Choroid plexus epithelial cell (primary cell): ENCODE measurements at places on chromosomes 12 and 14.

- no peak for DNase-seq
Measured at GRCh38 chr12:96571101-96571862, 81.9 kb downstream of the CFAP54 start.

DNA sequence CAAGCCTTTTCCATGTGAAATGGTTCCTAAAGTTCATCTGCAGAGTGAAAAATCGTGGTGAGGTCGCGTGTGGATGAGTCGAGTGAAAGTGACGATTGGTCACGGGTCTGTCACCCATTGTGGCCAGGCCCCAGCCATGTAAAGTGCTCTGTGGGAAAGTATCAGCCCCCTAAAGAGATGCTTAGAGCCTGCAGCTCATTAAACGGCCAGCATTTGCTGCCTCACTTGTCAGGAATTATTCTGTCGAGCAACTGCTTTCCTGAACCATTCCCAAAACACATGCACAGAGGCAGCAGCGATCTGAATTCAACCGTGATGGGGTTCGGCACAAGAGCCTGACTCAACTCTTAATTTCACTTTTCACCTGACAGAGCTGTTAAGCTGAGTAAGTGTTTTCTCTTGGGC, 16.0 kb downstream of the DBX2 start:
- no peak for DNase-seq

DNA sequence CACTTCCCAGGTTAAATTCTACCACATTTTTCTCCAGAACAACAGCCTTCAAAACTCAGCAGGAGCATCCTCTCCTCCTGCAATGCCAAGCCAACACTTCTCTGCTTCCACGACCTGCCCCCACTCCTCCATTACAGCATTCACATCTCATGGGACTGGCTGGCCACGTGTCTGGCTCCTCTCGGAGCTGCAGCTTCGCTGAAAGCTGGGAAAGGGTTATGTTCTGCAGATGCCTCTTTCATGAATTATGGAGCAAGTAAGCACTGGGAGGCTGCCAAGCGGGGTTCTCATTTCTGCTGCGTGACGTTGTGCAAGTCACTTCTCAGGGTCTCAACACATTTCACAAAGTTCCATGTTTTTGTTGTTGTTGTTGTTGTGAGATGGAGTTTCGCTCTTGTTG, 142.2 kb upstream of the RFLNA start:
- no peak for DNase-seq

GRCh38 chr14:74426202-74426582, at the start of gene SYNDIG1L:
Gene SYNDIG1L, minus strand, starts transcription at chr14:74426210. Its CDS starts 16,466 bp downstream, at chr14:74409744.
- DNase-seq = no peak

GRCh38 chr12:770479-770878, 18.1 kb downstream of the WNK1 start:
- no peak for DNase-seq

DNA sequence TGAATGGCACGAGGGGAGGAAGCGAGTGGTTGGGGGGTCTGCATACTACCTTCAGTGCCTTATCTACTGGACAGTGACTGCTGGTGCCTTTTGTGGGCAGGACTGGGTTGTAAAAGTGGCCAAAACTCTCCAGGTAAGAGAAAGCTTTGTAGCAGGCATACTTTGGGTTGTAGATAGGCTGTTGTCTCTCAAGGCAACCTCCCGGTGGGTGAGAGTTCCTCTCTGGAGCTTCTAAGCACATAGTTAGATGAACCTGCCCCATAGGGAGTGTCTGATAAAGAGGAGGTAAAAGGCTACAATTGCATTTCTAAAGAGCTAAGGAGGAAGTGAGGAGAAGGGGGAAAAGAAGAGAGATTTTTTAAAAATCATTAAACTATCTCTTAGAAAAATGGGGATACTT, 4.2 kb upstream of the DAD1 start:
- DNase-seq = no peak

DNA sequence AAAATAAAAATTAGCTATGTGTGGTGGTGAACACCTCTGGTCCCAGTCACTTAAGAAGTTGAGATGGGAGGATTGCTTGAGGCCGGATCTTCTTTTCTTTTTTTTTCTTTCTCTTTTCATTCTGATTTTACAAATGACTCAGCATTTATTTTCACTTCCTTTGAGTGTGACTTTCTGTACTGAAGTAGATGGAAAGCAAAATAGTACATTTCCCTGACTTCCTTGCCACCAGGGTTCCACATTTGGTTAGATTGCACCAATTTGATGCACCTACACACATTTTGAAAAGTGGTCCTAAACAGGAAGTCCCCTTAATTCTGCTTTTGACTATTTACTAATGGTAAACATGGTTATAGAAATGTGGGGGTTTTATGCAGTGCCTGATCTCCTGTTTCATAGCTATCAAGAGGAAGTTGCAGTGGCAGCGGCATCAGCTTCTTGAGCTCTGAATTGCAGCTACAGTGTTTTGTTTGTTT, 13.0 kb upstream of the LEMD3 start:
- peak; percentile 22 for DNase-seq

DNA sequence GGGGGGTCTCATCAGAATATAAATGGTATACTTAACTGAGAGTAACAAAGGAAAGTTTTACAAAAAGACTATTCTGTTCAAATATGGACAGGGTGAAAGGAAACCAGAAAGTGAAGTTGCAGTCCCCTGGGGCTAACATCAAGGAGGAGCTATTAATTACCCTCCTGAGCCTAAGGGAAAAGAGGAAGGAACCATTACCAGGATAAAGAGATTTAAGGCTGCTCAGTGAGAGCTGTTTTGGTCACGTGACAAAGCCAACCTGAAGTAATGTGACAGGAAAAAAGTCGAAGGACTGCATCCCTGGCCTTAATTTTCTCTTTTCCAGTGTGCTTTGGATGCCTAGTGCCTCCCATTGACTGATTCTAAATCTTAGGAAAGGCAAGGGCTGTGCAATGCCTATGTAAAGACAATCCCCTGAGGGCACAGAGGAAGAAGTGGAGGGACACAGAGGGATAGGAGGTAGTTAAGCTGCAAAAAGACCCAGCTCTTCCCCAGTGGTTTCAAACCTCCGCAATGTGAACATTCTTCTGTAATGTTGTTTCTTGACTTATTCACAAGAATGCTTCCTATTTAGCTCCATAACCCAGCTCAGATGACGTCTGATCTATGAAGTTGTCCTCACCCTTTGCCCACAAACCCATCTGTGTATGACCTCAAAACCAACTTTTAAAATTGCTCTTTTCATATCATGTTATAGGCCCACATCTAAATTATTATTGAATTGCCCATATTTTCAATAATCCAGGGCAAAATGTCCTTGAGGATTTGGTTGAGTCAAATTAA, 187.7 kb upstream of the DCN start:
- DNase-seq = no peak

DNA sequence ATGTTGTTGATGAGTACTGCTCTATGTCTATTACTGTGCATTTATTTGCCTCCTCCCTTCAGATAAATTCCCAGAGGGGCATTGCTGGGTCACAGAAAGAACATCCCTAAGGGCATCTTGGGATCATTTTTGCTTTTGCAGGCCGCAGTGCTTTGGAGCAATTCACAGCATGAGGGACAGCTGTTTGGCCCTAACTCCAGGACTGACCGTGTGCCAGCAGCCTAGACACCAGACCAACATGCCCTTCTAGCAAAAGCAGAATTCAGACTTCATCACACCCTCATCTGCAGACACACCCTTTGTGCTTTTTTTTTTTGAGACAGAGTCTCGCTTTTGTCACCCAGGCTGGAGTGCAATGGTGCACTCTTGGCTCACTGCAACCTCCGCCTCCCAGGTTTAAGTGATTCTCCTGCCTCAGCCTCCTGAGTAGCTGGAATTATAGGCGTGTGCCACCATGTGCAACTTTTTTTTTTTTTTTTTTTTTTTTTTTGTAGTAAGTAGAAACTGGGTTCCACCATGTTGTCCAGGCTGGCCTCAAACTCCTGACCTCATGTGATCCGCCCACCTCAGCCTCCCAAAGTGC, 31.0 kb downstream of the RNF34 start:
- DNase-seq = no peak

DNA sequence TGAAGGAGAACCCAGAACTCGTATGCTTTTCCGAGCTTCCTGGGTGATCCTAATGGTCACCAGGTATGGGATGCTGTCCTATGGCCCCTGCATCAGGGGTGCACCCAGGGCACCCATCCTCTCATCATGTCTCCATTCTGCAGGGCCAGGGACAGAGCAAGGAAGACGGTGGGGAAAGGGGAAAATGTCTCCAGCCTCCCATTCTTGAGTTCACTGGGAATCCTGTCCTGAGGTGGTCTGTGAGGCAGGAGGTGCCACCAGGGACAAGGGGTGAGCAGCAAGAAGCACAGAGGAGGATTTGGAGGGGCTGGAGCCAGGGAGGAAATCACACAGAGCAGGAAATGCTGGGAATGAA, 14.9 kb upstream of the SLC6A12 start:
- DNase-seq = no peak

DNA sequence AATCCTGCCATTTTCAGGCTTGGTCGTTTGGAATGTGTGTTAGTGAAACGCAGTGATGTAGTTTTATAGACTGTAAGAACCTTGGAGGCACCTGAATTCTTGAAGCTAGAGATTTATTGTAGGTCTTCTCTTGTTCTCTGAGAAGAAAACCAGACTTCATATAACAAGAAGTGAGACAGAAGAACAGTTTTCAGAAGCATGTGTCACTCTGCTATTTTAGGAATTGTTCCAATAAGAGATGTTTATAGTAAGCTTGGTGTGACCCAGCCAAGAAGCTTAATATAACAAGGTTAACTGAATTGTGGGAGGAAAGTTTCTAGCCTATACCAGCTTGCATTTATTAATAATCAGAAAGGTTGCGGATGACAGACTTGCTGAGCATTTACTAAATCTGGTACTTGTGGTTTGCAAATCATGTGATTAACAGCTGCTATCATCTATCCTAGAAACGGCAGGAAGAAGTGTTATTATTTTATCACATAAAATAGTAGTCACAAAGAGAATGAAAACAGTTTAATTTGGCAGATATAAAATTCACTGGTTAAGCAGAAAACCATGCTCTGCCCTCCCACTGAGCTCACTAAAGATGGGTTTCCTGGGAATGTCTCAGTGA, 49.2 kb upstream of the BCAT1 start:
- DNase-seq = peak; percentile 89

- no peak for DNase-seq
Measured at GRCh38 chr12:130622803-130623202, 93.3 kb downstream of the RIMBP2 start.
